ENCODE measurements at places on chromosomes 6 and 20.

DNA sequence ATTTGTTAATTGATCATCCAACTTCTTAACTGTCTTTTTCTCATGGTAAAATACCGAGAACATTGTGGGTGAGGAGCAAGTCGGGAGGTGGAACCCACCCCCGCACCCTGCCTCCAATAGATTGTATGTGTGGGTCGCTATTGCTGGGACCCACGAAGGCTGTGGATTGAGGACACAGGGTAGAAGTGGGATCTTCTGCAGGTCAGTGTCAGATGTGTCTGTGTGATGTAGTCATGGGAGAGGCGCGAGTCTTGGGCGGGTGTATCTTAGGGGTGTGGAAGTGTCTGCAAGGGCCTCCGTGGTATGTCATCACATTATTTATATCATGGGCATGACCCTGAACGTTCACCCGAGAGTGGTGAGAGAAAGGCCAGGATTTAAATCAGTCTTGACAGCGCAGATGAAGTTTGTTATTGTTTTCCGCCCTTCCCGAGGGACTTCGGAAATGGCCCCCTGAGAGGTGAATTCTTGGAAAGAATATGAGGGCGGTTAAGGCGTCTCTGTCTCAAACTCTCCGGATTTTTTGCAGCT, 472 bp upstream of the PAQR8 start:
- DNase-seq = no peak
- peak overlapping the region; percentile 72 for H3K27ac ChIP-seq
- peaks cover 25% of the 10 kb centered on the region for H3K4me1 ChIP-seq
- H3K36me3 ChIP-seq = peaks cover 14% of the 10 kb centered on the region
- peak overlapping the region; percentile 82 for H3K4me3 ChIP-seq
- no peaks in the 10 kb centered on the region for H3K27me3 ChIP-seq

- H3K36me3 ChIP-seq = no peaks in the 10 kb centered on the region
- H3K4me1 ChIP-seq = no peaks in the 10 kb centered on the region
- no peak overlapping the region for H3K4me3 ChIP-seq
- no peak overlapping the region for H3K27ac ChIP-seq
Observed at GRCh38 chr6:147654103-147654845, 145.8 kb downstream of the SAMD5 start.

DNA sequence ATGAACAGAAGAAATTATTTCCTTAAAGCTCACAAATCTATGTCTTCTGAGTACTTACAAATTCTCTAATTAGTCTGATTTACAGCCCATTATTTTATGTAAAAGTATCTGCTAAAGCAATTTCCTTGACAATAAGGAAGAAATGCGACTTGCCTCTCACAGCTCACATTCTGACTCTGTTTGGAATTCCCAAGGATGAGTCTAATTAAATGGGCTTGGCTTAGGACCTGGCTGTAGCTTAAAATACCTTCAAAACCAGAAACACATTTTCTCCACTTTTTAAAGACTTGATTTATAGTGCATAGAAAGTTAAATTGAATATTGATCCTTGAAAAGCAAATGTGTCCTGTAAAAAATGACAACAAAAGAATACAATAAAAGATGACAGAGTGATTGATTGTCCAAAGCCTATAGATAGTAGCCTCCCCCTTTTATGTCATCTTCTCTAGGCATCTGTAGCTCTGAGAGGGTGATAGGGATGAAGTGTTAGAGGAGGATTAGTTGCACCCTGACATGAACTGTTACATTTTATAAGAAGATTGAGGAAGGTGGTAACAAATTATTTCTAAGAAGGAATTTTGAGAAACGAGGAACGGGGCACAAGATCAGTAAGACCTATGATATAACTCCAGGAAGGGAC, 118.9 kb downstream of the MACROD2 start:
- H3K4me1 ChIP-seq = no peaks in the 10 kb centered on the region
- no peak overlapping the region for H3K4me3 ChIP-seq

DNA sequence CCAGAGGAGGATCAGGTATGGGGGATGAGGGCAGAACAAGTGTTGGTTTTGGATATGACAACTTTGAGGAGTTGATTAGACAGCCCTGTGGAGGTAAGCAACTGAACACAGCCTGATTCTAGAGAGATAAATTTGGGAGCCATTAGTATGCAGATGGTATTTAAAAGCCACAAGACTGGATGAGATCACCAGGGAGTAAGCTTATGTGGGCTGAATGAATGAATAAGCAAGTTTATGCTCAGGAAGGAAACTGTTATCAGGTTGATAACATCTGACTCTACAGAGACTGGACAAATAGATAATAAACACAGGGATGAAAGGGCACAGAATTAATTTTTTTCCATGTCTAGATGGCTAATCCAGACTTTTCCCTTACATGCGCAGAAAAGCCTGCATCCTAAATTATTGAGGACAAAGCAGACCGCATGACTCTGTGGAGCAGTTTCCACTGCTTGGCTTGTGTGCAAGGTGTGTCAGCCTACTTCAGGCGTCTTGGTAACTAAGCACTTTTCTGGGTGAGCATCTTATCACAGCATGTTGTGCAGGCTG, 150.6 kb downstream of the GJA10 start:
- no peaks in the 10 kb centered on the region for H3K27me3 ChIP-seq
- peaks cover 34% of the 10 kb centered on the region for H3K4me1 ChIP-seq
- no peak for DNase-seq
- H3K27ac ChIP-seq = no peak overlapping the region
- H3K4me3 ChIP-seq = no peak overlapping the region
- H3K36me3 ChIP-seq = peaks cover 41% of the 10 kb centered on the region

- no peak for DNase-seq
- no peak within 1 kb of the TSS for H3K27ac ChIP-seq
- H3K4me1 ChIP-seq = peaks cover 3% of the 10 kb centered on the region
- peaks cover 30% of the 10 kb centered on the region for H3K27me3 ChIP-seq
- no peaks in the 10 kb centered on the region for H3K36me3 ChIP-seq
- H3K4me3 ChIP-seq = peak within 1 kb of the TSS; percentile 59
Observed at GRCh38 chr6:35776364-35777215, at the start of gene CLPSL2. CLPSL2 (plus strand) TSS chr6:35776598; CDS start chr6:35776619, 21 bp downstream.

DNA sequence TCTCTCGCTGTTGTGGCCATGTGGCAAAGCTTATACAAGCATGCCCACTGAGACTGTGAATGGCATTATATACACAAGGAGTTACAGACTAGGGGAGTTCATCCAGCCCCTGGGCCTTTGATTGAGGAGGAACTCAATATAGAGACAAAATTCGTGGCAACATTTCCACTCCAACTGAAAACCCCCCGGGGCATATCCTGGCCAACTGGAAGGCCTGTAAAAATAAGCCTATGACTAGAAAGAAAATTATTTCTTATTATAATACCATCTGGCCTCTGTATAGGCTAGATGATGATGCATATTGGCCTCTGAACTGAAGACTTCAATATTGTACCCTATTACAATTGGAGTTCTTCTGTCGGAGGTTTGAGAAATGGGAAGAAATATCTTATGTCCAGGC, 175.5 kb upstream of the GJE1 start:
- no peaks in the 10 kb centered on the region for H3K36me3 ChIP-seq
- H3K4me1 ChIP-seq = no peaks in the 10 kb centered on the region

GRCh38 chr6:44245912-44246662, 814 bp upstream of the HSP90AB1 start:
- peaks cover 3% of the 10 kb centered on the region for H3K27me3 ChIP-seq
- peak overlapping the region; percentile 99 for H3K27ac ChIP-seq
- DNase-seq = peak; percentile 84
- peak overlapping the region; percentile 96 for H3K4me3 ChIP-seq
- peaks cover 44% of the 10 kb centered on the region for H3K36me3 ChIP-seq

DNA sequence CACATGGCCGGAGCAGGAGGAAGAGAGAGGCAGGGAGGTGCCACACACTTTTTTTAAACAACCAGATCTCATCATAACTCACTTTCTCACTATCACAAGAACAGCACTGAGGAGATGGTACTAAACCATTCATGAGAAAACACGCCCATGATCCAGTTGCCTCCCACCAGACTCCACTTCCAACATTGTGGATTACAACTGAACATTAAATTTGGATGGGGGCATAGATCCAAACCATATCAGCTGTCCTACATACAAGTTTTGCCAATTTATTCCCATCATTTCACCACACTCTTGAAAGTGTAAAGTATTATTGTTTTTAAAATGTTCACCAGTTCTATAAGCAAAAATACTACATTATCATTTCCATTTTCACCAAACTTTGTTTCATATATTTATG, 33.9 kb upstream of the VGLL2 start:
- H3K4me1 ChIP-seq = no peaks in the 10 kb centered on the region
- H3K27ac ChIP-seq = no peak overlapping the region
- H3K27me3 ChIP-seq = no peaks in the 10 kb centered on the region
- H3K36me3 ChIP-seq = no peaks in the 10 kb centered on the region
- no peak overlapping the region for H3K4me3 ChIP-seq

GRCh38 chr20:14729390-14729789, 392.0 kb upstream of the FLRT3 start:
- H3K4me1 ChIP-seq = no peaks in the 10 kb centered on the region
- DNase-seq = no peak
- no peaks in the 10 kb centered on the region for H3K27me3 ChIP-seq
- H3K36me3 ChIP-seq = no peaks in the 10 kb centered on the region
- H3K27ac ChIP-seq = no peak overlapping the region
- no peak overlapping the region for H3K4me3 ChIP-seq

- H3K4me3 ChIP-seq = no peak overlapping the region
- peaks cover 2% of the 10 kb centered on the region for H3K27me3 ChIP-seq
- peaks cover 45% of the 10 kb centered on the region for H3K4me1 ChIP-seq
- no peak for DNase-seq
Observed at GRCh38 chr20:4683261-4683660, 38.4 kb upstream of the PRND start.

DNA sequence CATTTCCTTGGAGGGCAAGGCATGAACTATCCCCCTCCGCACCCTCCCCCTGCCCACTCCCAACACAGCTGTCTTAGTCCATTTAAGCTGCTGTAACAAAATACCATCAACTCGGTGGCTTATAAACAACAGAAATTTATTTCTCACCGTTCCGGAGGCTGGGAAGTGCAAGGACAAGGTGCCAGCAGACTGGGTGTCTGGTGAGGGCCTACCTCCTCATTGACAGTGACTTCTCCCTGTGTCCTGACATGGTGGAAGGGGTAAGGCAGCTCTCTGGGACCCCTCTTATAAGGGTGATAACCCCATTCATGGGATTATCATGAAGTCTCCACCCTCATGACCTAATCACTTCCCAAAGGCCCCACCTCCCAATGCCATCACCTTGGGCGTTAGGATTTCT, 114.3 kb upstream of the MAFB start:
- H3K36me3 ChIP-seq = no peaks in the 10 kb centered on the region
- H3K27me3 ChIP-seq = peaks cover 4% of the 10 kb centered on the region
- DNase-seq = no peak
- no peak overlapping the region for H3K27ac ChIP-seq
- H3K4me1 ChIP-seq = no peaks in the 10 kb centered on the region

- H3K27ac ChIP-seq = no peak overlapping the region
- no peaks in the 10 kb centered on the region for H3K27me3 ChIP-seq
- no peaks in the 10 kb centered on the region for H3K4me1 ChIP-seq
- DNase-seq = no peak
Observed at GRCh38 chr20:36040571-36040970, 72.2 kb downstream of the CNBD2 start.
